Activated T-helper 17 cell treated with anti-CD3 and anti-CD28 coated beads, Interleukin-2, amount 50 U/mL, for 72 hours (primary cell): ENCODE measurements at places on chromosomes 16 and 17. TPM values are rescaled to one million over a fixed set of nuclear protein-coding genes. Genes with fewer than 3 reads are reported as not detected.
A peak's percentile ranks its signal among the peaks of the same experiment; 100 is the strongest.

- H3K4me1 ChIP-seq = peaks cover 29% of the 10 kb centered on the region
- no peaks in the 10 kb centered on the region for H3K36me3 ChIP-seq
- peak overlapping the region; percentile 70 for H3K27ac ChIP-seq
- no peaks in the 10 kb centered on the region for H3K27me3 ChIP-seq
- peak overlapping the region; percentile 50 for H3K4me3 ChIP-seq
These were observed 105.4 kb downstream of the STX8 start for GRCh38 chr17:9470171-9470570.

GRCh38 chr17:77423589-77424451 is 283.1 kb downstream of the SEC14L1 start:
- H3K27me3 ChIP-seq = no peaks in the 10 kb centered on the region
- H3K4me3 ChIP-seq = no peak overlapping the region
- H3K4me1 ChIP-seq = peaks cover 33% of the 10 kb centered on the region

DNA sequence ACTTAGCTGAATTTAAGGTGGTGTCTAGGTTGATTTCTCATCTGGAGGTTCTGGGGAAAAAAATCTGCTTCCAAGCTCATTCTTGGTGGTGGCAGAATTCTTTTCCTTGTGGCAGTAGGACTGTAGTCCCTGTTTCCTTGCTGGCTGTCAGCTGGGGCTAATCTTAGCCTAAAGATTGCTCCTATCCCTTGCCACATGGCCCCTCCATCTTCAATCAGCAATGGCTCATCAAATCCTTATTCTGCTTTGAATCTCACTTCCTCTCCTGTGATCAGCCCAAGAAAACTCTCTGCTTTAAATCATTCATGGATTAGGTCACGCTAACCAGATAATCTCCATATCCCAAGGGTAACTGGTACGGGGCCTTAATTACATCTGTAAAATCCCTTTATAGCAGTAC is 6.6 kb downstream of the FAM20A start:
- no peak overlapping the region for H3K27ac ChIP-seq
- H3K4me1 ChIP-seq = peaks cover 1% of the 10 kb centered on the region
- peaks cover 45% of the 10 kb centered on the region for H3K27me3 ChIP-seq

The TEX14 gene
- 0.30 TPM for total RNA-seq

The CCL8 gene
- not detected for total RNA-seq

The CDH3 gene
- 0.86 TPM for total RNA-seq

The TBC1D3 gene
- not detected for total RNA-seq
